Stimulated activated CD4-positive, alpha-beta T cell treated with anti-CD3 and anti-CD28 coated beads, Interleukin-4, amount 100 ng/mL, for 48 hours (primary cell): ENCODE measurements at places on chromosomes 1 and 21.

DNA sequence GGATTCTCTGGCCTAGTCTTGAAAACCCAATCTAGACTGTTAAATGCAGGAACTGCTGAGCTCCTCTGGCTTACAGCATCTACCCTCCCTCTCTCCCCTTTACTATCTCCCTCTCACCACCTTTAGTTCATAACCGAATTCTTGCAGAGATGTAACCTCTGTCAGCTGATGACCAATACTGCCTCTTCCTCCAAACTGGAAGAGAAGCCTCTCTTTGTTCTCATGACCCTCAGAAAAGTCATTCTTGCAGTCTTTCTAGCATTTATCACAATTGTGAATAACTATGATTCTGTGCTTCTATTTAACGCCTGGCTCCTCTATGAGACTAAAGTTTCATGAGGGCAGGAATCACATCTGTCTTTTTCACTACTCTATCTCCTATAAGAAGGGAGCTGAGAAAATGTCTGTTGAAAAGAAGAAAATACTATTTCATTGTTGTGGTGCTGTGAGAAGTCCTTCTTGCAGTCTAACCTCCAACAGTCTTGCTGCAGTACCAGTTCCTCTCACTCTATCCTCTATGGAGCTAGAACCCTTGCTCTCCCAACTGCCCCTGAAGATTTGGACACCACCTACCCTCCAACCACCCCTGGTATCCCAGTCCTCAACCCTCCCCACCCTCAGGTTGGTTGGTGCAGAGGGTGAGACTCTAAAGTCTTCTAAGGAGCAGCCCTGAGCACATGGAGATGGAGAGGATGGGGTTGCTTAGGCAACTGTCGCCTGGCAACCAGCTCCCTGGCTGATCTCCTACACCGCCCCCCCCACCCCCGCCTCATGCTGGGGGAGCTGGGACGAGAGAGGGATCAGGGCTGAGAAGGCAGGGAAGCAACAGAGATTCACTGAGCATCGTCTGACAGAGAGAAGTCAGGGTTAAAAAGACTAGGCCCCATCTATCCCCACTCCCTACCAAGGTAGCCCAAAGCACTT lies 13.9 kb downstream of the MEF2D start:
- no peak for DNase-seq

DNA sequence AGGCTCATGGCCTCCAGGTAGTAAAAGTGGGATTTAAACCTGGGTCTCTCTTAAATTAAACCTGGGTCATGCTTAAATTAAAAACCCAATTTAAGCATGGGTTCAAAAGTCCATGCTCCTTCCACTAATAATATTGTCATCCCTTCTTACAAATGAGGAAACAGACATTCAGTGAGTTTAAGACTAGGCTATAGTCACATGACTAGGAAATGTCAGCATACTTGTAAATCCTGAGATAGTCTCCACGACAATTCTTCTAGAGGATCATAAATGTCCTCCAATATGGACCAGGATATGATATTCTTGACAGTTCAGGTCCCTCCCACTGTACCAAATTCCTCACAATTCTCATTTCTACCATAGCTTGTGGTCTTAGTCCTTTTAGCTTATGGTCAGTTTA lies 10.5 kb upstream of the IGFN1 start:
- DNase-seq, result no peak

DNA sequence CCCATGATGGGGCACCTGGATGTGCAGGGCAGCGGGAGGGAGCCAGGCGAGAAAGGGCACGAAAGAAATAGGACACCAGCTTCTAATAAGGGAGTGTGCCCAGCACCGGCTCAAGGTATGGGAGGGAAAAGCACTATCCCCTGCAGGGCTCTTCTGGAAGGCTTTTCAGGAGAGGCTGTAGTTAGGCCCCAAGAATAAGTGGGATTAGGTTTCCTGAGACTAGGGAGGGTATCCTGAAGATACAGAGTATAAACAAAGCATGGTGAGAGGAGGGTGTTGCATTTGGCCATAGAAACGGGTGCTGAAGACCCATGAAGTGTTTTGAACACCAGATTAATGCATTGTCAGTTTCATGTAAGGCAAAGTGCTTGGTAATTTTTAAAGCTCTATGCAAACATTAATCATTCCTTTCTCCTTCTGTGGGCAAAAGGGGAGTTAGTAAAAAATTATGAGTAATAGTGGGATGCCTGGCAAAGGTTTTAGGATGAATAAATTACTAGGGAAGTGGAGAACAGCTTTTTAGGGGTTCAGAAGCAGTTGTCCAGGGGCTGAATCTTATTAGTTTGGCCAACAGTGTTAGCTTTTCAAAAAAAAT lies 74.0 kb downstream of the SYT6 start:
- DNase-seq, result no peak

GRCh38 chr1:18093193-18093592 lies 14.4 kb upstream of the IGSF21 start:
- DNase-seq, result no peak

- DNase-seq, result no peak
Measured at GRCh38 chr1:56773341-56774066, 45.7 kb downstream of the FYB2 start.

GRCh38 chr1:230109895-230110667 lies 43.0 kb downstream of the GALNT2 start:
- DNase-seq, result peak; percentile 80

GRCh38 chr1:21175670-21176581 lies 771 bp downstream of the EIF4G3 start:
- no peak for DNase-seq

DNA sequence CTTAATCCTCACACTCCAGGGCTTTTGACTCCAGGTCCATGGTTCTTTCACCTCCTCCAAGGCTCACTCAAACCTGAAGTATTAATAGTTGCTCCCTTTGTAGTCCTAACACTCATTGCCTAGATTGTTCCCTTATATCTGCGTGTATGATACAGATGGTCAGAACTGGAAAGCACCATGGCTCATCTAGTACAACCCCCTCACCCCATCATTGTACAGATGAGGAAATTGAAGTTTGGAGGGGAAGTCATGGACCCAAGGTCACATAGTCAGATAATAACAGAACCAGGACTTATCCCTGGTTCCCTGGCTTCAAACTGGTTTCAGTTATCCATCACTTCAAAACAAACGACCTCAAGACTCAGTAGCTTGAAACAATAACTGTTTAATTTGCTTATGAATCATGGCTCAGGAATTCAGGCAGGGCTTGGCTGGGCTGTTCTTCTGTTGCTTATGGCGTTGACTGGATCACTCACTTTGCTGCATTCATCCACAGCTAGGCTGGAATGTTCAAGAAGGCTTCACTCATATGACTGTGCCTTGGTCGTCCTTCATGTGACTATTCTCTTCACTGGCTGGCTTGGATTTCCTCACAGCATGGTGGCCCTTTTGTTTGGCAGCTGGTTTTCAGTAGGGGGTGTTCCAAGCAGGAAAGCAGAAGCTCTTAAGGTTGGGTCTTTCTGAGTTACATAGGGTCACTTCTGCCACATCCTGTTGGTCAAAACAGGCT lies 5.0 kb downstream of the NOS1AP start:
- no peak for DNase-seq

GRCh38 chr1:244087611-244088010 lies 36.5 kb downstream of the ZBTB18 start:
- DNase-seq, result no peak

DNA sequence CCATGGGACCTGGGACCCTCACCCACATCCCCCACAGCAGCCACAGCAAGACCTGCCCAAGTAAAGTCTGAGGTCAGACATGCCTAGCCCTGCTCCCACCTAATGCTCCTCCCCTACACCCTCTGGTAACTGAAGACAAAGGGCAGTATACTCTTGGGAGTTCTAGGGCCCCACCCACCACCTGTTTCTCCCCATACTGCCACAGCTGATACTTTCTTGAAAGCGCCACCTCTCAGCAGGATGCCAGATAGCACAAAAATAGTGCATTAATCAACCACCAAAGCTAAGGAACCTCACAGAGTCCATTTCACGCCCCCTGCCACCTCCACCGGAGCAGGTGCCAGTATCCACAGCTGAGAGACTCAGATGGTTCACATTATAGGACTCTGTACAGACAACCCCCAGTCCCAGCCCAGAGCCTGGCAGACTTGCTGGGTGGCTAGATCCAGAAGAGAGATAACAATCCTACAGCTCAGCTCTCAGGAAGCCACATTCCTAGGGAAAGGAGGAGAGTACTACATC lies 238.1 kb downstream of the LRRC40 start:
- DNase-seq, result no peak

- DNase-seq, result no peak
Measured at GRCh38 chr21:42296501-42296900, 18.7 kb downstream of the TFF3 start.

DNA sequence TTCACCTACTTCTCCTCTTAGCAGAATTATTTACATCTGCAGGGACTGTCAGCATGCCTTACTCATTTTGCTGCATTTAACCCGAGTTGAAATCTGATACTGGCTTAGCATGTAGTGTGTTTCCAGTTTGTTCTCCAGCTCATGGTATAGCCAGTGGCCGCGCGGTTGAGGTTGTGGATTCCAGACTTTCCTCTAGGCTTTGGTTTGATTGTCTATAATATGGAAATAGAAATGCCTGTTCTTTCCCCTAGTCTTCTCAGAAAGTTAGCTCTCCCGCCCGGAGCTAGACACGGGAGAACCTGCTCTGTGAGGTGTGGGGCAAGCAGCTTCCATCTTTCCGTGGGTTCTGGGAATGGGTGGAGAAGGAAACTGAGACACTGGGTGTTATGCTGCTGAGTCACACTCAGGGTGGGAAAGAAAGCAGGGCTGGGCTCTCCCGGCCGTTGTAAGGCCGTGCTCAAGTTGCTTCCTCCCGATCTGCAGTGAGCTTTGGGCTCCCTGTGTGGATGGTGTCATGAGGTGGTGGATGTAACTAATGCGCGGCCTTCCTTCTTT lies 206.8 kb upstream of the TMEM51 start:
- no peak for DNase-seq

DNA sequence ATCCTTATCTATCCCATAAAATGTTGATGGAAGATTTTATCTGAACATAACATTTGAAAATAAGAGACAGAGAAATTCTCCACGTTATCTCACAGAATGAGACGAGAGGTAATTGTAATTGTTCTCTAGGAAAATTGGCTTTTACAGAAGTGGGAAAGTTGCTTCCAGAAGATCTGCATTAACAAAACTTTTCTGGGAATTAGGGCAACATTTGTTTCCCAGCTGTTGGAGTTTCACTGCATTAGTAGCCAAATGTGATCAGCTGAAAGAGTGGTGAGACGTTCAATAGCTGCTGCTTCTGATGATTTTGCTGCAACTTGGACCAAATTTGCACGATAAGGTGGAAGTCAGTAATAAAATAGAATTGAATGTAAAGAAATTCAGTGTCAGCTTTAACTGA lies 7.6 kb downstream of the CHODL start:
- DNase-seq, result no peak

- DNase-seq, result no peak
Measured at GRCh38 chr21:31410499-31411131, 66.6 kb upstream of the TIAM1 start.

DNA sequence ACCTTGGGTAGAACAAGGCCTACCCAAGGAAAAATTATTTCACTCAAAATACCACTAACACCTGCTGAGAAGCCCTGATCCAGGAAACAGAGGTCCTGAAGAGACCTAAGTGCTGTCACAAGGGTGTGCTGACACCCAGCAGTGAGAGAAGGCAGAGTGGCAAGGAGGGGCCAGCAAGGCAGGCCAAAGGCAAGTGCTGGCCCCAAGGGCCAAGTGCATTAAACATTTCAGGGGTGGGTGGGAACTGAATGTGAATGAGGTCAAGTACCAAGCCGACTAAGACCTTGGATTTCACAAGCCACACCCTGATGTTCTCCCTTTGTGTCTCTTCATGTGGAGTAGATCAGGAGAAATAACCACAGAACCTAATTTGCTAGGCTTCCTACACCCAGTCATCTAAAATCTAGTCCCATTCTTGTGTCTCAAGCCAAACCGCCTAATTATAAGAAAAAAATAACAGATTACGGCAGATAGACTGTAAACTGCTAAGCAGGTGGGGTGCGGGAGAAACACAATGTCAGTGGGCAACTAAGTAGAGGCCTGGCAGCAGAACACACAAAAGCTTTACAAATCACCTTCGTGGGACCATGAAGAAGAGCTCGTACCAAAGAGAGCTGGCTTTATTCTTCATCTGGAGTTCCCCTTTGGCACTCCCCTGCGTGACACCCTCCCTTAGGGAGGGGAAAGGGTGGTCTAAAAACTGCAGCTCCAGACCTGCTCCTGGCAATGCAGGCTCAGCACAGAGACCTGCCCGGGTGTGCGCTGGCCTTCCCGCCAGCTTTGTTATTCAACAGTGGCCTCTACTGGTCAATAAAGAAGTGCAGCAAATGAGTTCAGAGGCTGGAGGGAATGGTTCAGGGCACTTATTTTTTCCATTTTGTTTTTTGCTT lies 8.7 kb downstream of the UBE2G2 start:
- DNase-seq, result no peak

- DNase-seq, result no peak
Measured at GRCh38 chr1:31374511-31375196, 1.8 kb upstream of the FABP3 start.

- no peak for DNase-seq
Measured at GRCh38 chr1:170657275-170657853, 6.6 kb upstream of the PRRX1 start.

- DNase-seq, result no peak
Measured at GRCh38 chr1:39277879-39278278, 73.4 kb downstream of the MACF1 start.

DNA sequence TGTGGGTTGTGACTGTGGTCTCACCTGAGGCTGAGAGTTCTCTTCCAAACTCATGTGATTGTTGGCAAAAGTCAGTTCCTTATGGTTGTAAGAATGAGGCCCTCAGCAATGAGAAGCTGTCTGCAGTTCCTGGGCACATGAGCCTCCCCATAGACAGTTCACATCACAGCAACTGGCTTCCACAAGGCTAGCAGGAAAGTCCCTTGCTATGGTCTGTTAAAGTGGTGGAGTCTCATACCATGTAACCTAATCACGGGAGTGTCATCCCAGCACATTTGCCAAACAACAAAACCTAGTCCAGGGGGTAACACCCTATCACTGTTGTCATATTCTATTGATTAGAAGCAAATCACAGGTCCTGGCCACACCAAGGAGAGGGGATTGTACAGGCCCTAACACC lies 163.8 kb downstream of the BACH1 start:
- DNase-seq, result no peak

DNA sequence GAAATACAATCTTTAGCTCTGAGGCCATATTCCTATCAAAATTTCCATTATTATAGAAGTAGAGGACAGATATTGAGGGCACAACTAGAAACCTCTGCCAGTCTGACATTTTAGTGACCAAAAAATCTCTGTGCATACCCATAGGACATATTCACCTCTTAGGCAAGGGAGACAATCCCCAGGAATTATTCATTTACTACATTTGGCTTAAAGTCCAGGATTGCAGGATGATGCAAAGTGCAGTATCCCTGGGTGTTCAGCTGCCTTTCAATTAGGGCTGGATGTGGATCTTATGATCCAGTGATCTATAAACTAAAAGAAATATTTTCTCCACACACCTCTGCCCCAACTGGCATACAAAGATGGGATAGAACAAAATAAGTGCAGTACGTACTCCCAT lies 50.9 kb downstream of the PTGS2 start:
- DNase-seq, result no peak

DNA sequence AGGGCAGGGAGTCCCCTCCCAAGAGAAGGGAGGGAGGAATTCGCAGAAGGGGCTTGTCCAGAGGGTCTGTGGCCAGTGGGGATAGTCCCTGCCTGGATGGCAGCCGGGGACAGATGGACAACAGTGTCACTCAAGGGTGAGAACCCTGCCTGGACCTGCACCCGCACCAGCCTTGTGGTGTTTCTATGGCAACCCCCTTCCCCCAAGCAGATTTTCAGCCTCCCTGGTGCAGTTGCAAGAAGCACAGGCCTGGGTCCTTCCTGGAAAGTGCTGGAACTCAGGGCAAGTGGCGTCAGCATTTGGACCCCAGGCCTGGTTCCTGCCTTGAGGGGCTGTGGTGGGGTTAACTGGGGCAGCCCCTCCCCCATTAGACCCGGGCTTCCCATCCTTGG lies 83.8 kb upstream of the ACTL8 start:
- DNase-seq, result no peak
